NCI-H524 (cell line): ENCODE measurements at places on chromosomes 6 and 20.

DNA sequence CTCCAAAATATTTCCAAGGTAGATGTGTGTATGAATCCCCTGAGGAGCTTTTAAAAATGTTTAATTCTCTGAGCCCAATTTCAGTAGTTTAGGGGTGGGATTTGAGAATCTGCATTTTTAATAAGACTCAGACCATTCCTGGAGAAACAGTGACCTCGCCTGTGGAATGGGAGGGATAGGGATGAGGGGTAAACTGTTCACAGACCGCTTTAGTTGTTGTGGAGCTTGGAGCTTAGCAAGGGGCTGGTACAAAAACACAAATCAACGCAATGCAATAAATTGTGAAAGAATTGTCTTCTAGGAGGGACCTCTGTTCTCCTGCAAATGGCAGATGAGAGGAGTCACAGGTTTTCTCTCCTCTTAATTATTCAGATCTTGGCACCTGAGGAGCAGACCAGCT lies 239.3 kb upstream of the SULF2 start:
- no peak for DNase-seq

- no peak for DNase-seq
Measured at GRCh38 chr6:144248476-144249301, 36.4 kb upstream of the UTRN start.

GRCh38 chr6:112030206-112030960 lies 23.5 kb upstream of the CCN6 start:
- no peak for DNase-seq

- DNase-seq, result no peak
Measured at GRCh38 chr6:25042036-25042521, 106.3 kb upstream of the RIPOR2 start.

GRCh38 chr20:25160467-25160866 lies 35.0 kb upstream of the ENTPD6 start:
- no peak for DNase-seq

DNA sequence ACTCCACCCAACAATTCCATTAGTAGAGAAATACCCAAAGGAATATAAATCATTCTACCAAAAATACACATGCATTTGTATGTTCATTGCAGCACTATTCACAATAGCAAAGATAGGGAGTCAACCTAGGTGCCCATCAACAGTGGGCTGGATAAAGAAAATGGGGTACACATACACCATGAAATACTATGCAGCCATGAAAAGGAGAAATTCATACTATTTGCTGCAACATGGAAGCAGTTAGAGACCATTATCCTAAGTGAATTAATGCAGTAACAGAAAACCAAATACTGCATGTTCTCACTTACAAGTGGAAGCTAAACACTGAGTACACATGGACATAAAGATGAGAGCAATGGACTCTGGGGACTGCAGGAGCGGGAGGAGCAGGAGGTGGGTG lies 72.4 kb upstream of the MBOAT1 start:
- DNase-seq, result no peak

DNA sequence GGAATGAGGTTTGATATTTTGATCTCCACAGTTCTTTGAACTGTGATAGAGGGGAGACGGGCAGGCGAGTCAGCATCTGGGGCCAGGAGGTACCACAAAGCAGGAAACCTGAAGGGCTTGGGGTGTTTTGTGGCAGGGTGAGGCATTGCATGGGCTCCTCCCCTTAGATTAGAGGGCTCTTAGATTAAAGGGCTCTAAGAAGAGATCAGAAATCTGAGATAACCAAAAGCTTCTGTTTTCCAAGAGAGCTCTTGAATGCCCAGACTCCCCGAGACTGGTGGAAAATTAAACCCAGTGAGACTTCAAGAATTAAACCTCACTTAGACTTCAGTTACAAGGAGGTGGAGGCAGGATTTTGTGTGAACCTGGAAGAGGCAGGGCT lies 2.4 kb upstream of the GPX5 start:
- DNase-seq, result peak; percentile 55

DNA sequence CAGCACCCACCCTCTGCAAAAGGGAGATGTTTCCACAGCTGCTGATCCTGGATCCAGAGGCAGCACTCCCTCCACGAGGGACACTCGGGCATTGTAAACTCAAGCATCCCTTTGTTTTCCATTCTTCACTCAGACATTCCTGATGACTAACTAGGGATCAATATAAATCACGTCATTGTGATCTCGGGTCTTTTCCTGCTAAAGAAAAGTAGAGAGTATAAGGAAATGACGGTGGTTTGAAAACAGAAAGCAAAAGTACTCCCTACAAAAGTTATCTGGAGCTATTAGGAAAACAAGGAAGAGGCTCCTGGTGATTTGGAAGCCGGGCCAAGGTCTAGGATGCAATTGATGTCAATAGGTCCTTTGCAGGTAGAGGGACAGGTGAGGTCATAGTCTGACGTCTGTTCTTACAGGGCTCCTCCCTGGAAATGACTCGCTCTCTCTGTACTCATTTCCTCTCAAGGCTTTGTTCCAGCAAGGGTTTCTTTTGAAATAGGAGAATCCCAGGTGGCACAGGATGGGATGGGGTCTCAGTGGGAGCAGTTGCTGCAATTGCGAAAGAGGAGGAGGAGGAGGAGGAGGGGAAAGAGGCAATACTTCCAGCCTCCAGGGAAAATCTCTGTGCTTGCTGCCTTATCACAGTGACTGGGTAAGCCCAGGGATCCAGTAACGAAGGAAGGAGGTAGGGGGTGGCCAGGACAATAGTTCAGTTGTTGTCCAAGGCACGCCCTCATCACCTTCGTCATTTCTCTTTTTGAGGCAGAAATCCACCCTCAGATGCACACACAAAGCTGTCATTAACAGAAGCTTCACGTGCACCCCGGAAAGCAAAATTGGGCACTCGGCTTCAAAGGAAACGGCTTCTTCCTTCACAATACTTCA lies 222.8 kb downstream of the LY86 start:
- DNase-seq, result no peak

- DNase-seq, result no peak
Measured at GRCh38 chr6:7886132-7886531, 24.5 kb downstream of the TXNDC5 start.

DNA sequence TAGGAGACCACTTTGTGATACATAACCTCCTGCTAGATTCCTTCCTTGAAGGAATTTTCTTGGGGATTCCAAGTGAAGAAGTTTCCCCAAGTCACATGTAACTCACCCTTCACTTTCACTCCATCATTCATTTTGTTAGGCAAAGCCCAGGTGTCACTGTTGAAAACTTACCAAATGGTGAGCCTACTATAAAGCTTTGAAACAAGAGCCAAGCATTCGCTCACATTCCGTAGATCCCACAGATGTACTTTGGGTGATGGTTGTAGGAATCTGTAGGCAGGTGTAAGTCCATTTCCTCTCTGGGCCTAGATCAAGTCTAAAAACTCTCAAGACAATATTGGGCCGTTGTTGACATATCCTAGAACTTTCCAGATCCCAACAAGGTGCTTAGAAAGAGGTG lies 74.1 kb downstream of the PRDM1 start:
- no peak for DNase-seq

- no peak for DNase-seq
Measured at GRCh38 chr6:73706971-73707370, 11.0 kb downstream of the CD109 start.

- DNase-seq, result no peak
Measured at GRCh38 chr6:16355699-16356446, 117.5 kb downstream of the GMPR start.

GRCh38 chr20:56572172-56572571 lies 39.1 kb downstream of the FAM209B start:
- DNase-seq, result no peak

- no peak for DNase-seq
Measured at GRCh38 chr20:50126662-50127061, 13.7 kb upstream of the UBE2V1 start.

DNA sequence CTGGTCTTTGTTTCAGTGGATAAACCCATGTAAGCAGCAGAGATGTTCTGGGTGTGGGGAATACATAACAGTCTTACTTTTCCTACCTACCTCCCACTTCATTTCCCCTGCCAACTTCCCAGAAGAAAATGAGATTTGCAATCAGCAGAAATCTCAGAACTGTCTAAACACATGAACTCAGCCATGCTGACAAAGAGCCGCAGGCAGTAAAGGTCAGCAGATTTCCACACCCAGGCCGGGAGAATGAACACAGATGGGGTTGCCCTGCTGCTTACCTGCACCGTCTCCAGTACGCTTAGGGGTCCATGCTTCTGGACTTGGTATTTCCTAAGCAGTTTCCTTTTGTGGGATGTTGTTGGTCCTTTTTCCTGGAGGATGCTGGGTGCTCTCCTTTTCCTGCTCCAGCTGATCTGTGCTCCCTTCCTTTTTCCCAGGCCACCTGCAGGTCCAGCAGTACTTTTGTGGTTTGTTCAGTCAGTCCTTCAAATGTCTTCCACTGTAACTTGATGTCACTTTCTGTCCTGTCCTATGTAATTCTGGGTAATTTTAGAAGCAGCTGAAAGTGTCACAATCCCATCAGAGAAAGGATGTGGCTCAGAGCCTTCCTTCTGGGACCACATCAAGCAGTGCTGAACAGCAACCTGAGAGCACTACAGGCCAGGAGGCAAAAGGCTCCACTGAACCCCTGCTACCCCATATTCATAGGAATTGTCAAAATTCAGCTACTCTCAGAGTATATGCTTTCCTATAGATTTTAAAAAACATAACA lies 129.0 kb downstream of the CEP57L1 start:
- DNase-seq, result no peak

DNA sequence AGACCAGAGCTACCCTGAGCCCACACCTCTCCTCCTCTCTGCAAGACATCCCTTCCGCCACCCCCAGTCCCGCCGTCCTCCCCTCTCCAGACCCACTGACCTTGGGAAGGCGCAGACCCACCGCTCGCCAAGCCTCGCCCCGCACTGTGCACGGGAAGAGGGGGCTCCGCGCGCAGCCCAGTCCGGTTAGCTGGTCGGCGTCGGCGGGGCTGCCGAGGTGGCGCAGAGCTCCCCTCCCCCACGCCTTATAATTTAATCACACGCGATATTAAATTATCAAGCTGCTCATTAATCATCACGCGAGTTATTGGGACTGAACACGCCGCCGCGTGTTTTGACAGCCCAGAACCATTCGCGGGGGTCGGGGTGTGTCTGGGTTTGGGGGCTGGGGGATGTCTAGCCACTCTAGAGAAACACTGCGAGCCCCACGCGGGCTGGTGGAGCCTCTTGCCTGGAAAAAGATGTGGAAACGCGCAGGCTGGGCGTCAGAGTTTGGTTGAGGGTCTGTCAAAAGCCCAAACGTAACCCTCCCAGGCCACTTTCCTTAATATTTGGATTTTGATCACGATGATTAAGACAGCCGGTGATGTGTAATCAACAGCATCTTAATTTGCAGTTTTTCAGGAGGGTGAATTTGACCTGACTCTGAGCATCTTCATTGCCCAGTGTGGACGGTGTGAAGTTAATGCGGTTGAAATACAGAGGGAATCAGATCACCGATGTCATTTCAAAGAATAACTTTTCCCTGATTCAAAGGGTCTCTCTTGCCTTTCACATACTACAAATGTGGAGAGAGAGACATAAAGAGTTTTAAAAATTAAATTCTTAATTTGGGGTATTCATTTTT lies at the start of gene LINC00237:
TSS of gene LINC00237 (minus strand) at position 188 of the 847 bp plus-strand sequence.
- peak; percentile 26 for DNase-seq

DNA sequence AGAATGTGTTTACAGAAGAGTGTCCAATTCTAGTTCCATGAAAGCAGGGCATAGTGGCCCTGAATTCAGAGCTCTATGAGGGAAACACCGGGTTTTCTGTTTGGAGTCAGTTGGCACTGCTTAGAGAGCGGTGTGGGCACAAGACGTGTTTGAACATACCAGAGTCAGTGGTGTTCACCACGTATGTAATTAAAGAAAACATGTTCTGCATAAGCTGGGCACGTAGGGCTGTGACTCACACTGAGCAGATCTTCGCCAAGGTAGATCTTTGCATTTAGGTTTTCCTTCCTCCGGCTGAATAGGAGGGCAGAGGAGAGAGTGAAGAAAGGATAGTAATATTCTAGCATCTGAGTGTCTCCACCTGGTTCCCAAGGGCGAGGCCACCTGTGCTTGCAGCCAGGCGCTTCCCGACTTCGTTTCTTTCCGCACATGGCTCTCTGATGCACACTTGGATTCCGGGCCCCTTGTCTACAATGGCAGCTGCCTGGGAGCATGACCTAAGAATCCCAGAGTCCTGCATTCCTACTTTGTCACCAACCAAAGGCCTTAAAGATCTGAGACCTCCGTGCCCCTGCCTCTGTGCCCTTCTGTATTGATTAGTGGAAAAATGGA lies 136.2 kb downstream of the ERMARD start:
- no peak for DNase-seq

GRCh38 chr20:39066471-39067242 lies 104.5 kb downstream of the DHX35 start:
- DNase-seq, result peak; percentile 60

DNA sequence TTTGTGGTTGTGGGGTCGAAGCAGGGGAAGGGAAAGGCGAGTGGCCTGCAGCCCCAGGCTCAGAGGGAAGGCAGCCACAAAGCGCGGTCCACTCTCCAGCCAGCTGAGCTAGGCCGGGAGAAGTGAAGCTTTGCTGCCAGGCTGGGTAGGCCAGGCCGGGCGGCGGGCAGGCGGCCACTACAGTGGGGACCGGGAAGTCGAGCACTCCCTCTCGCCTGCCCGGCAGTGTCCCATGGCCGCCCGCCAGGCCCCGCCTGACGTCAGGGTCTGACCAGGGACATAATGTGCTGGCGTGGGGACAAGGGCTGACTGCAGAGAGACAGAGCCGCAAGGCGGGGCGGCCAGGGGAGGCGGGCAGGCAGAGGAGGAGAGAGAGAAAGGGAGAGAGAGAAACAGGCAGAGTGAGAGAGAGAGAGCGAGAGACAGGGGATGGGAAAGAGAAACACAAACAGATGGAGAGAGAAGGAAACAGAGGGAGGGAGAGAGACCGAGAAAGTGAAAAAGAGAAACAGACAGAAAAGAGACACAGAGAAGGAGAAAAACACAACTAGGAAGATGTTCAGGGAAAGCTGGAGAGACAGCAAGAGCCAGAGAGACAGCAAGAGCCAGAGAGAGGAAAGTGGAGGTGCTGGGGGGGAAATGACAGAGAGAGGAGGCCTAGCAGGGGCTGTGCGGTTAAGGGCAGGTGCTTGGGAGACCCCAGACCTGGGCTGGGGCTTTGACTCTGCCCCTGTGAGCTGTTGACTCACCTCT lies 94.5 kb upstream of the PTPN1 start:
- DNase-seq, result no peak

- peak; percentile 60 for DNase-seq
Measured at GRCh38 chr6:122789182-122790027, at the start of gene SMPDL3A. Gene SMPDL3A, plus strand, starts transcription at chr6:122789258. Its CDS starts 89 bp downstream, at chr6:122789347.

- no peak for DNase-seq
Measured at GRCh38 chr6:138119976-138120375, 12.8 kb upstream of the PERP start.

DNA sequence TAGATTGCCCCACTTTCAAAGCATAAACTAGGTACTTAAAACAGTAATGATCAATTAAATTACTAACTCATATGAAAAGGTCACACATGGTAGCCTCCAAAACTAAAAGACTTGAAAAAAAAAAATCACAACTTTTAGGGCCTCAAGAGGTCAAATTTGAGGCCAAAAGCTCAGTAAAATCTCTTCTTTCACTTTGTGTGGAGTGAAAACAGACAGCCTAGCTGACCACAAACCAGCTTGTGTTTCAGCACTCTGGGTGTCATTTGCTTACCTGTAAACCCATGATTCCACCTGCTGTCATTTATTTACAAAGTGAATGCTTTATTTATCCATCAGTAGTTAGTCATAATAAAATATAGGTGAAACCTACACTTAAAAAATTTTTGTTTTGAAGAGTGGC lies 34.0 kb downstream of the GNAS start:
- DNase-seq, result no peak

GRCh38 chr6:87879132-87879861 lies 168.3 kb upstream of the SPACA1 start:
- peak; percentile 98 for DNase-seq
